Stimulated activated CD8-positive, alpha-beta memory T cell treated with anti-CD3 and anti-CD28 coated beads, Interleukin-7, amount 100 ng/mL, for 1 hour (primary cell): ENCODE measurements at places on chromosomes 7 and 10.
A peak's percentile ranks its signal among the peaks of the same experiment; 100 is the strongest.

GRCh38 chr7:102390697-102391484 is 5.3 kb upstream of the PRKRIP1 start:
- DNase-seq: peak; percentile 51

- no peak for DNase-seq
Observed at GRCh38 chr10:75352650-75353049, 48.9 kb downstream of the ZNF503 start.

DNA sequence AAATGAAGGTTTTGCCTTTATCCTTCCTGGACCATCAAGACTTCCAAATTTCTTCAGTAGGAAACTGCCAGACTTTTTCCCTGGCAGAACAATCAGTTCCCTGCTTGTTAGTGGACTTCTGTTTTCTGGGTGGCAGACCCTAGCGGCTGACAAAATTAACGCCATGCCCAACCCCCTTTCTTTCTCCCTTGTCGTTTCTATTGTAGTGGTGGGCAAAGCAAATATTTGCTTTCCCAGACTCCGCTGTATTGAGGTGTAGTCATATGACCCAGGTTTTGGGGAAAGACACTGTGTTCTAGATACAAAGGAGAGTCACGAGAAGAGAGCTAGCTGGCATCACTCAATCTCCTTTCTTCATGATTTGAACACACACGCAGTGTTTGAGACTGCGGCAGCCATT is 7.7 kb downstream of the PON2 start:
- no peak for DNase-seq

GRCh38 chr7:1229202-1229947 is 3.3 kb upstream of the UNCX start:
- DNase-seq: no peak

DNA sequence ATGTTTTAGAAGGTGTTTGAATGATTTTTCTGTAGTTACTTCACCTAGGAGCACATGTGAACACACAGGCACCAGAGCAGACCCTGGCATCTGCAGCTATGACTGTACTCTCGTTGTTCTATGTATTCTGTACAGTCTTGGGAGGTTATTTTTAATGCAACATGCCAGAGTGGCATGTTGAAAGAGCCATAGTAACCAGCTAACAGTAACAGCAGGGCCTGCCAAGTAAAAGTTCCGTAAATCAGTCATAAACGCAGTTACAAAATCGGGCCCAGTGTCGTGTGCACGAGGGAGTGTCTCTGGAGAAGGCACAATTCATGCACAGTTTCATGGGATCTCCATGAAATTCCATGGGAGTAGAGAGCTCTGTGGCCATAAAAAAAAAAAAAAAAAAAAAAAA is 108.3 kb upstream of the CDK6 start:
- no peak for DNase-seq

DNA sequence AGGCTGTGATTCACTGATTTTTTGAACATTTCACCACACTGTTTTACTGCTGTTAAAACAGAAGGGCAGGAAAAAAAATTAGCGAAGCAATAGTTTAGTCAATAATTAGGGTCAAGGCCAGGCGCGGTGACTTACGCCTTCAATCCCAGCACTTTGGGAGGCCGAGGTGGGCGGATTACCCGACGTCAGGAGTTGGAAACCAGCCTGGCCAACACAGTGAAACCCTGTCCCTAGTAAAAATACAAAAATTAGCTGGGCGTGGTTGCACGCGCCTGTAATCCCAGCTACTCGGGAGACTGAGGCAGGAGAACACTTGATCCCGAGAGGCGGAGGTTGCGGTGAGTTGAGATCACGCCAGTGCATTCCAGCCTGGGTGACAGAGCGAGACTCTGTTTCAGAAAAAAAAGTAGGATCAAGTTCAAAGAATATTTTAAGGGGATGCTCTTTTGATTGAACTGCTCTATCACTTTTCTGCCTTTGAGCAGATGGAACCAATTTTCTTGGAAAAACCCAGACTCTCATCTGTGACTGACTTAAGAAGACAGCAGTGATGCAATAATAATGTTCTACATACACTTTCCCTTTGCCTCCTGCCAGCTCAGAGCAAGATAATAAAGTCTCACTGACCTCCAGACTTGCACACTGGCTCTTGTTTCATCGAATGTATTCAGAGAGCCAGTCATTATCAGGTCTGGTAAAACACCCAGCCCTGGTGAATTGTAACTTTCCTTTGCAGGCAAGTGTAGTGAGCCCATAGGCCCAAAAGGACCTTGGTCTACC is 1.6 kb upstream of the PPA1 start:
- DNase-seq: no peak

GRCh38 chr7:16465469-16466361 is at the start of gene SOSTDC1:
SOSTDC1 (minus strand) TSS chr7:16465738; CDS start chr7:16465668, 70 bp downstream.
- DNase-seq: no peak

DNA sequence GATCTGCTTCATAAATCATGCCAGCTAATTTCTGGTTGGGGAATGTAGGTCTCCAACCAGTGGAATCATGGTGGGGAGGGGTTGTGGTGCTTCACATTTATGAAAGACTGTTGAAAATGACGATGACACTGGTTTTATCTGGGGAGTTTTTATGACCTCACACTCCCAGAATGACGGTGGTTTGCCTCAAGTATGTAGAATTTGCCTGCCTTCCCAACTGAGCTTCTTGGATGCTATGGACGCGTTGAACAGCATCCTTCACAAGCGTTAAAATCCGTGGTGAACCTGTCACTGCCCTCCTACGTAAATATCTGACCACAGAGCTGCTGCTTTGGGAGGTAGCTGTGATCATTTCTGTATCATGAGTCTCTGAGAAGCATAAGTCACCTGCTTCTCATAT is 3.3 kb downstream of the INSYN2A start:
- no peak for DNase-seq

DNA sequence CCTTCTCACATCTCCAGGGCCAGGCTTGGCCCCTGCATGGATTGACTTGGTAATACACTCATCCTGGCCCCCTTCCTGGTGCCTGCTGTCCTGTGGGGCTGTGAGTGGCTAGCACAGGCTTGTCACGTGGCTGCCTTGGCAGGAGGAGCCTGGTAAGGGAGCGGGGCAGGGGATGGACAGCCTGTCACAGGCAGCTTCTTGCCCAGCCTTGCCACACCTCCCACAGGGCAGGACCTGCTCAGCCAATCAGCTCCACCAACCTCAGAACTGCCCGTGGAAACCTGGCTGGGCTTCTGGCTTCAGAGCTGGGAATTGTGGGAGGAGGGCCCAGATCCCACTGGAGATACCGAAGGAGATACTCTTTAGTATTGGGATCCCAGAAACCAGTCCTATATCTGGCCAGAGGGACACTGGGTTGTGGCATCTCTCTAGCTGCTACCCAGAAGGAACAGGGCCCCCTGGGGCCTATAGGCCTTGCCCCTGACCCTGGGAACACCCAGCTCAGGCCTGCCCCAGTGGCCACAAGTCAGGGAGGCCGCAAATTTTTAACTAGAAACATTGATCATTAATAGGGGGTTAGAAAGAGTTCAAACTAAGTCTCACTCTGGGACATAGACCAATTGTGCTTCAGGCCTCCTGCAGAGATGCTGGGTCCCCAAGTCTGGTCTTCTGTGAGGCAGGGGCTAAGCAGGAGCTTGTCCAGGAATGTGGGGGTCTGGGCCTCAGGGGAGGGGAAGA is at the start of gene HOGA1:
TSS of gene HOGA1 (plus strand) at position 330 of the 738 bp plus-strand sequence. CDS start at position 645, 315 bp downstream.
- no peak for DNase-seq

DNA sequence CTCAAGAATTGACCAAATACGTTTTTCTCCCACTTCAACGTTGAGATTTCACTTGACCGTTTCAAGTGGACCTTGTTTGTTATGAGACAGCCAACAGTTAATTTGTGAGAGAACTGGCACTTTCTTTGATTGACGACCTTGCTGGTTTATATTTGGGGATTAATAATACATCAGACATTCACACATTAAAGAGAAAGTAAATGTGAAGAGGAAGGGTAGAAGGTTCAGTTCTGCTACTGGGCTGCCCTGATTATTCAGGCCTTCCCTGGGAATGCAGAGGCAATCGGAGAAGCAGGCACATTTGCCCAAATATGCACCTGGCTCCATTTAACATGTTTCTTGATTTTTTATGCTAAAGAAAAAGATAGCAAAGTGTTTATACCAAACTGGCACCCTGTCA is 114.1 kb downstream of the POU6F2 start:
- DNase-seq: no peak

DNA sequence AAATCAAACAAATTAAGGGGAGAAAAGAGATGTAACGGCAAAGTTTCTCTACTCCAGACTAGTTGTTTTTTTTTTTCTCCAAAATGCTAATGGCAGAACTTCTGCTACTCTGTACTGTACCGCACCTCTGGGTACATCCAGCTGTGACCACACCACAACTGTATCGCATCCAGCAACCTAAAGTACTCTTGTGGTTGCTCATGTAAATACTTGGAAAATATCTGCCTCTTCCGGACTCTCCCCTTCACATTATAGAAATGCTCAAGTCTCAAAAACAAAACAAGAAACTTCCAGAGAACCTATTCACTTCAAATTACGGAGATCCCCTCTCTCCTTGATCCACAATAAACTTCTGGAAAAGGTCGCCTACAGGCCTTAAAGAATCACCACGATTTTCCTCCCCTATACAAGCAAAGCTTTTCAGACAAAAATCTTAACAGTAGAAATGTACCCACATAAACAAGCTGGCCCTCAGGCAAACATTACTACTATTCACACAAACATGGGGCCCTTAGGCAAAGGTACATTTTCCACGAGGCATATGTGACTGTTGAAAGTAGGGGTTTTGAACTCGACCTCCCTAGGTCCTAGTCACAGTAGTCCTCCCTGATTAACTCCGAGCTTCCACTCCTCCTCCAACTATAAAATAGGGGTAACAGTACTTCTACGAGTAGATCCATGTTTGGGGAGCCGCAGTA is 222.9 kb upstream of the MKLN1 start:
- no peak for DNase-seq

GRCh38 chr10:106836933-106837663 is 327.4 kb downstream of the SORCS1 start:
- no peak for DNase-seq

DNA sequence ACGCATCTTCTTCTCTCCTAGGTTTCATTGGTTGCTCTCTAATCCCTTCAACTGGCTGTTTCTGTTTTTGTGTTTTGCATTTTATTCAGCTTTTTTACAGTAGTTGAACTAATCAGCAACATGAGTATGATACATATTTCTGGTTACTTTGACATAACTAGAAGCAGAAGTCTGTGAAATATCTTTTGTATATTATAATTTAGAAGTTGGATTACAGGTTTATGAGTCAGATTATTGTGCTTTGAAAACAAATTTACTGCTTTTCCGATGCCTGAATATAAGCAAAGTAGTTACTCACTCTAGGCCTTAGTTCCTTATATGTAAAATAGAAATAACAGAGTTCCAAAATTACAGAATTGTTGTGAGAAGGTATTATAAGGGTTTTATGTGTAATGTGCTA is 96.2 kb upstream of the MEOX2 start:
- no peak for DNase-seq

GRCh38 chr7:7254319-7254718 is 72.0 kb downstream of the C1GALT1 start:
- DNase-seq: no peak

DNA sequence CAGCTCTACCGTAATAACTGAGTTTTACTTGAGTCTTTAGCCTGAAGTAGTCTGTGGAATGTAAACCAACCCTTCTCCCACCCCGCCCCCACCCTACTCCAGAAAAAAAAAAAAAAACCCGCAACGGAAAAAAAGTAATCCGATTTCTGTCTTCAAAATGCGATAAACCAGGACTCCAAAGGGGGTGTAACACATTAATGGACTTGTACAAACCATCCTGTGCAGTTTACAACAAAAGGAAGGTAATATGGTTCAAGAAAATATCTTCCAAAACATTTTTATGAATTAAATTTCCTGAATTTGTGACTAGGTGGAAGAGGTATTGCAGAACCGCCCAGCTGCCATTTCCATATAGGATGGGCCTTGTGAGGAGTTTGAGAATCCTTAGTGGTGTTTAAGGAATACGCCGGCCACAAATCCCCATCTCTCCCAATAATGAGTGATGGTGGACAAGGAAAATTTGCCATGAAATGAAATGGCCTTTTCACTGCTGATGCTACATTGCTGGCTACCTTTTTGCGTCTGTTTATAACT is 10.6 kb downstream of the SKIDA1 start:
- no peak for DNase-seq

GRCh38 chr7:43844257-43844656 is 25.1 kb downstream of the MRPS24 start:
- DNase-seq: no peak

DNA sequence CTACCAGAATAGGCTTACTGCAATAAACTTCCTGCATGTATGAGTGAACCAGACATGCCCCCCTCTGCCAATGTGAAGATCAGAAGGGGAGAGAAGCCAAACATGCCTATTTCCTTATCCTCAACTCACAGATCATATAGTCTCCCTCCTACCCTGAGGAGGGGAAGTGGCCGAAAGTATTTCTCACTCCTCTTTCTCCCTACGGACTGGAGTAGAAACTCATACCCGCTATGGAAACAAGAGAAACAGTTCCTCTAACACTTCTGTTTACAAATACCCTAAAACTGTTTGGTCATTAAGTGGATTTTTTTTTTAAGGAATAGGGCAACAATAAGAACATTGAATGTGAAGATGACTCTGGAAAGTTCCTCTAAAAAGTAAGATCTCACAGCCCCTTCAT is 31.4 kb downstream of the CCNJ start:
- no peak for DNase-seq

DNA sequence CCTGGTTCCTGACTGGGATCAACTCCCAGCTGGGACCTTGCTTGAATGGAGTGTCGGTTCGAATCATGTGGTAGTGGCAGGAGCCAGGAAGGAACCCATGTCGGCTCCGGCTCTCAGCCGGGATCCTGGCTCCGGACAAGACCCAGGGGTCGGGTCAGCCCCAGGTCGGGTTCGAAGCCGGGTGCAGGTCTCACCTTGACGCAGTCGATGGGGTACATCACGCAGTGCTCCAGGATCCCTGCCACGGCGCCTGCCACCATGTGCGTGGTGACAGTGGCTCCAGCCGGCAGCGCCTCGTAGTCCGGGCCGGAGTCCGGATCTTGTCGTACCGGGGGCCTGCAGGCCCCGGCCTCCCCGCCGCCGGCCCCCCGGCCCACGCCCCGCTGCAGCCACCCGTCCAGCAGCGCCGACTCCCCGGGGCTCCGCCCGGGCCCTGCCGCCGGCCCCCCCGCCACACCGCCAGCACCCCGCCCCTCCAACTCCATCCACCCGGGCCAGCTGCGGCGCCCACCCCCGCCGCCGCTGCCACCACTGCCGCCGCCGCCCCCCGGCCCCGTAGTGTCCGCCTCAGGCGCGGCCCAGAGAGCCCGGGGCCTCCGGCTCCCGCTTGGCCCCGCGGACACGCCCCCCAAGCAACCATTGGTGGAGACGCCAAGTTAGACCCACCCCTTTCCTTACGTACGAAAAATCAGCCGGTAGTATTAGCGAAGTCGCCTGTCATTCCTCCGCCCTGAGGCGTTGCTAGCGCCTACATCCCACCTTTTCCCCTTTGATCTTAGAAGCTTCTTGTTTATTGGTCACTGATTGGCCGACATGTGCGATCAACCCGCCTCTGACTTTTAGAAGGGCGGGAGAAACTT is at the start of gene SLC25A28:
TSS of gene SLC25A28 (minus strand) at position 589 of the 860 bp plus-strand sequence. CDS start at position 485, 104 bp downstream.
- peak; percentile 78 for DNase-seq
